ENCODE measurements at places on chromosomes 3 and 15.

- DNase-seq = no peak
These were observed 36.7 kb upstream of the NDUFB4 start for GRCh38 chr3:120559242-120560061.

DNA sequence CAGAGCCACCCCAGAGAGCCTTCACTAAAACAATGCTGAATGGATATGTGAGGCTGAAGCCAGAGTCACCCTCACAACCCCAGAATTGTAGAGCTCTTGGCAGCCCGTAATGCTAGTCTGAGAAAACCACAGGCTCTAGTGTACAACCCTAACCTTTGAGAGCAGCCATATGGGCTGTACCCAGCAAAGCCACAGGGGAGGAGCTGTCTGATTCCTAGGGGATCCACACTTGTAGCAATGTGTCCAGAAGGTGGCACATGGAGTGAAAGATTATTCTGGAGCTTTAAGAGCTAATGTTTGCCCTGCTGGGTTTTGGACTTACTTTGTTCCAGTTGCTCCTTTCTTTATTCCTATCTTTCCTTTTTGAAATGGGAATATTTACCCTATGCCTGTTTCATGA lies 626.8 kb downstream of the GRM7 start:
- DNase-seq = no peak

GRCh38 chr3:185175370-185175987 lies 22.6 kb upstream of the C3orf70 start:
- DNase-seq = no peak

DNA sequence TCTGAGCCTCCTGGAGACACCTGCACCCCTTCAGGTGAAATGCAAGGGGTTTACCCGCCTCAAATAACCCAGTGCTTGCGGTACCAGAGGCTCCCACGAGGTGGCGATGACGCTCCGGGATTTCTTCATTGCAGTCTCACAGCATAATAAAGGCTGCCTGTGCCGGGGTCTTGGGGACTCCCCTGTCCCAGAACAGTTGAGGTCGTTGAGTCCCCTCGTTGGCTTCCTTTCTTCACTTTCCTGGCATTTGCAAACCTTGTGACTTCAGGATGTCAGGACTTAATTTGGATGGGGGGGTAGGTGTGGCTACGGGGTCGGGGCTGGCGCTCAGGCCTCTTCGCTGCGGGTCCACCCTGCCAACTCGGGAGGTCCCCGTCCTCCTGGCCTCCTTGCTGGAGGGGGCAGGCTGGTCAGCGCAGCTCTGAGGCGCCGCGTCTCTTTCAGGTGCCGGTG lies 1.3 kb downstream of the GNAT1 start:
- peak; percentile 82 for DNase-seq

DNA sequence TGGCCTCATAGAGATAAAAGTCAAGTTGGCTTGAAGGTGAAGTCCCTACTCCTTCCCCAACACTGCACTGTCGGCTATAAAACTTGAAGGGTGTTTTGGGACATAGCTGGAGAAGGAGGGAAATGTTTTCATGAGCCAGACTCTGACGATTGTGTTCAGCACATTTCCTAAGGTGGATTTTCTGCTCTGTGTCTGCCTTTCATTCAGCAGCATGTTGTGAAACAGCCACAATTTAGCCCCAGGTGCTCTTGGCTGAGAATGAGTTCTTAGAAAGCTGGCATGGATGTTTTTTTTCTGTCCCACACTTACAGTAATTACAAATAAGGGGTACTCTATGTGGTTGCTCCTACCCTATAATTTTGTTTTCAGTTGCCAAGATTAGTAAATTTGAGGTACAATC lies 492.4 kb downstream of the MCTP2 start:
- no peak for DNase-seq

DNA sequence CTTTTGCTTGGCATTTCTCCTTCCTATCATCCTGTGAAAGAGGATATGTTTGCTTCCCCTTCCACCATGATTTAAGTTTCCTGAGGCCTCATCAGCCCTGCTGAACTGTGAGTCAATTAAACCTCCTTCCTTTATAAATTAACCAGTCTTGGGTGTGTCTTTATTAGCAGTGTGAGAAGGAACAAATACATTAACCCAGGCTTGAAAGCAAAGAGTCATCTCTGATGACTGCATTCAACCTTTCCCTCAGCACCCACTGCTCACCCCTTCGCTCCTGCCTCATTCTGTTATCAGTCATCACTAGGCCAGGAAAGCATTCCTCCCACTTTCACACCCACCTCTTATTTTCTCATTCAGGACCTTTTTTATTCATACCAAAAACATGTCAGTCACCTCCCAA lies 59.6 kb upstream of the CASR start:
- no peak for DNase-seq

DNA sequence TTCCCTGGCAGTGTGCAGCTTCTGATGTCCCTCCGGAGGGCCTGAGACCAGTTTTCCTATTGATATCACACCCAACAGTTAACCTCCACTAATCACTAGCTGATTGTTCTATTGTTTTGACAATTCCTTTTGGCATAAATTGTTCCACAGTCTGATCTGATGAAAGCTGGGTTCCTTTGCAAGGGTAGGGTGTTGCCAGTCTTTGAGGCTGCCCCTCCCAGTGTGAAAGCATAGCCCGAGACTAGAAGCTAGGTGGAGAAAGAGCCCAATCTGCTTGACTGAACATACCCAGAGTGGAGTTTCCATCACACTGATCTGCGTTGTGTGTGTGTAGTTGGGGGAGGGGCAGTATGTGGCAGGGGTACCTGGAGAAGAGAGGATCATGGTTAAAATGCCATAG lies 10.3 kb upstream of the PRICKLE2 start:
- no peak for DNase-seq

GRCh38 chr3:71124048-71124447 lies 459.5 kb downstream of the FOXP1 start:
- no peak for DNase-seq

GRCh38 chr3:59079962-59080361 lies 30.1 kb upstream of the CFAP20DC start:
- no peak for DNase-seq

GRCh38 chr3:60696428-60697125 lies 554.7 kb downstream of the FHIT start:
- no peak for DNase-seq

- DNase-seq = no peak
These were observed 14.4 kb upstream of the C3orf80 start for GRCh38 chr3:160210799-160211221.

DNA sequence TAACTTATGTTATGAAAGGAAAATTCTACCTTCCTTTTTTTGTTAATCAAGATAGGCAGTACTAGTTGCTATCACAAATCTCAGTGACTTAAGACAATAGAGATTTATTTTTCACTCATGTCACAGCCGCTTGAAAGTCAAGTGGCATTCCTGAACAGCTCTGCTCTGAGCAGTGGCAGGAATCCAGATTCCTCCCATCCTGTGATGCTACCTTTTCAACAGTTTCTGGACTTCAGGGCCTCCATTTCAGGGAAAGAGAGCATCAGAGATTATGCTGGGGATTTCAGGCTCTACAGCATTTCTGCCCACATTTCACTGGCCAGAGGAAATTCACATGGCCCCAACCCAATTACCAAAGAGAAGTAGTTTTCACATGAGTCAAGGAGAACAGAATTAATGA lies 83.4 kb downstream of the IL1RAP start:
- no peak for DNase-seq

DNA sequence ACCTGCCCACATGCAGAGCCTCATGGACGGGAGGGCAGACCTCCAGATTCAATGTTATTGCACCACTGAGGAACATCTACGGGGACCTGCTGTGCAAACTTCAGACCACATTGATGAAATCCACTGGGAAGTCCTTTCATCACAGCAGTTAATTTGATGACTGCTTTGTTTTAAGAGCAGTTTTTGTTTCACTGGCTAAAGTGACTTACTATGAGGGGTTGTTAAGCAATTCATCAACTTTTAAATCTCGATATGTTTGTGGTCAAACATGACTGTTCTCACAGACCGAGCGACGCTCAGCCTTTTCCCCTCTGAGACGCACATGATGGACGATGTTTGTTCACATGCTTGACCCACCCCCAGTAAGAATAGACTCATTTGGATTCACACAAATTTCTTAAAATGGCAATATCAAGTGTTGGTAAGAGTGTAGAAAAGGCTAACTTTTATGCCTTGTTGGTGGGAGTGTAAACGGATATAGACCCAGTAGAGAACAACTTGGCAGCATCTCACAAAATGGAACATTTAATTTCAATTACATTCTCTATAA lies 35.9 kb upstream of the IREB2 start:
- DNase-seq = no peak

DNA sequence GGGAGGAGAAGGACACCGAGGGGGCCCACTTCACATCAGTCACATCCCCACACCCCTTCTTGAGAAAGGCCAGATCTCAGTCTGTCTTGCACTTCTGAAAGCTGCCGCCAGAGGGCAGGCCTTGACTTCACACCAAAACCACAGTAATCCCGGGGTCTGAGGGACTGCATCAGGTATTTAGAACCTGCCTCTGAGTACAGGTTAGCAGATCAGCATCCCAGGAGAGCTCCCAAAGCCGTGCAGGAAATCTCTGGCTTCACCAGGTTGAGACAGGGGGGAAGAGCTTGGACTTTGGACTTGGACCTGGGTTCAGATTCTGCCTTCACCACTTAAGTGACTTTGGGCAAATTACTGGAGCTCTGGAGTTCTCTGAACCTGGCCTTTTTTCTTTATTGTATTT lies 50.3 kb downstream of the LHFPL4 start:
- peak; percentile 55 for DNase-seq

GRCh38 chr15:52069559-52069958 lies 43.0 kb downstream of the BCL2L10 start:
- DNase-seq = no peak

- DNase-seq = no peak
These were observed 351.3 kb upstream of the CCDC54 start for GRCh38 chr3:107025961-107026360.

DNA sequence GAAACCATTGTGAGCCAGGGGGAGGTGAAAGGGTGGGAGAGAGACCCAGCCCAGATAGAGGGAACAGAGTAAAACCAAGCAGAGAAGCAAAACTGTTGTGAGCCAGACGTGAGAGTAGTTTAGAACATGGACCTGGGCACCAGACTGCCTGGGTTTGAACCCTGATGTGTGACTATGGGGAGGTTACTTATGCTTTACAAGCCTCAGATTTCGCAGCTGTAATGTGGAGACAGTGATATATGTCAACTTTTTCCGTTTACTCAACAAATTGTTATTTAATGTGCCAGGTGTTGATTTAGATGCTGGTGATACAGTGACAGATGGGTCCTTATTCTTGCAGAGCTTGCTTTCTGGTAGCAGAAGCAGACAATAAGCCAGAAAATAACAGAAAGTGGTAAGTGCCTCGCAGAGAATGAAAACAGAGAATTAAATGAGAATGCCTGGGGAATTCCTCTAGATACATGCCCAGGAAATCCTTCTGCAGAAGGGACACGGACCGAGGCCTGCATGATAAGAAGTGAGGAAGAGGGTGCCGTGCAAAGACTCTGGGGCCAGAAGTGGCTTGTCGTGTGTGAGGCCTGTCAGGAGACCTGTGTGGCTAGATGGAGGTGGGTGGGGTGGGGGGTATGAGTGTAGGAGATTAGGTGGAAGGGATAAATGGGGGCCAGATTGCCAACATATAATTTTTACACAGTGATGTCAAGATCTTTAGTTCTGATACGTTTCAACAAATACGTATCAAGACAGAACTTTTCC lies 15.0 kb downstream of the KAT2B start:
- DNase-seq = no peak

- DNase-seq = no peak
These were observed 356.3 kb downstream of the FOXP1 start for GRCh38 chr3:71227270-71227661.

DNA sequence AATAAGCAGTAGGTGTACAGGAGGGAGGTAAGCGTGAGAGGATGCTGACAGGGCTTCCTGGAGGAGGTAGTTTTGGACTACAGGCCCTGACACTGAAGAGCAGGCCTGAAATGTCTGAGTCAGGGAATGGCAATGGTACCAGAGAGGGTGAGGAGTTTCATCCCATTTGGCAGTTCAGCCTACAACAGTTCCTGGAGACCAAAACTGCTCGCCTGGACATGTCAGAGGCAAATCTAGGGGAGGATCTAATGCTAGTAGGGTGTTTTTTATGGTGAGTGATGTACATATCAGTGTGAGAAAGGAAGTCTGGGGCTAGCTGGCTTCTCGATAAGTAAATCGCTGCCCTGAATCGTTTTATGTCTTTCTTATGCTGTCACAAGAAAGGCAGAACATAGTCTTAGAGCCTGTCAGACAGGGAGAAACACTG lies 13.8 kb upstream of the TNFSF10 start:
- DNase-seq = no peak

DNA sequence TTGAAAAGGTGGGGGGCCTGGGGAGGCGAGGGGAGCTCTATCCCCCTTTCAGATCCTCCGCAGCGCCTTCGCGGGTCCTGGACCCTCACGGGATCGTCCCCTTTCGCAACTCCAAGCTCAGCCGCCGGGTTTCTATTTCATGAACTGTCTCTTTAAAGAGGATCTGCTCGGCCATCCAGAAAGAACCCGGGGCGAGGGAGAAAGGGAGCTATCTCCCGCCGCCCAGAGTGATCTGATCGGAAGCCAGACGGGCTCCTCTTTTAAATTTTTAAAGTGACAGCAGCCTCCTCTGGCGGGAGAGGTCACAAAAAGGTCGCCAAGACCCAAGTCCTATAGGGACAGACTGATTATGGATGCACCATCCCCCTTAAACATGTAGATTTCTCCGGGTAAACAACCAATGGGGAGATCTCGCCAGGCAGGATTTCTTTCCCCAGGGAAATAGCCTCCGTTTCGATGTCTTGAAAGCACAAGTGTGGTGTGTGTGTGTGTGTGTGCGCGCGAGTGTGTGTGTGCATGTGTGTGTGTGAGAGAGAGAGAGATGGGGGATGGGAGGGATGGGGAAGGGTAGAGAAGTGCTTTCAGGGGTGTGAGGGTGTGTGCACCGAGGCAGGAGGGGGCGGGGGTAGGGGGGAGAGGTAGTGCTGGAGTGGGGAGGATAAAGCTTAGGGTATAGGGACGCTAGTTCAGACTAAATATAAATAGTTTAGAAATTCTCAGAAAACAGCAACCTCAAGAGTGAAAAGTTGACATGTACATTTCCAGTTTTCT lies 516.1 kb downstream of the MECOM start:
- DNase-seq = no peak

DNA sequence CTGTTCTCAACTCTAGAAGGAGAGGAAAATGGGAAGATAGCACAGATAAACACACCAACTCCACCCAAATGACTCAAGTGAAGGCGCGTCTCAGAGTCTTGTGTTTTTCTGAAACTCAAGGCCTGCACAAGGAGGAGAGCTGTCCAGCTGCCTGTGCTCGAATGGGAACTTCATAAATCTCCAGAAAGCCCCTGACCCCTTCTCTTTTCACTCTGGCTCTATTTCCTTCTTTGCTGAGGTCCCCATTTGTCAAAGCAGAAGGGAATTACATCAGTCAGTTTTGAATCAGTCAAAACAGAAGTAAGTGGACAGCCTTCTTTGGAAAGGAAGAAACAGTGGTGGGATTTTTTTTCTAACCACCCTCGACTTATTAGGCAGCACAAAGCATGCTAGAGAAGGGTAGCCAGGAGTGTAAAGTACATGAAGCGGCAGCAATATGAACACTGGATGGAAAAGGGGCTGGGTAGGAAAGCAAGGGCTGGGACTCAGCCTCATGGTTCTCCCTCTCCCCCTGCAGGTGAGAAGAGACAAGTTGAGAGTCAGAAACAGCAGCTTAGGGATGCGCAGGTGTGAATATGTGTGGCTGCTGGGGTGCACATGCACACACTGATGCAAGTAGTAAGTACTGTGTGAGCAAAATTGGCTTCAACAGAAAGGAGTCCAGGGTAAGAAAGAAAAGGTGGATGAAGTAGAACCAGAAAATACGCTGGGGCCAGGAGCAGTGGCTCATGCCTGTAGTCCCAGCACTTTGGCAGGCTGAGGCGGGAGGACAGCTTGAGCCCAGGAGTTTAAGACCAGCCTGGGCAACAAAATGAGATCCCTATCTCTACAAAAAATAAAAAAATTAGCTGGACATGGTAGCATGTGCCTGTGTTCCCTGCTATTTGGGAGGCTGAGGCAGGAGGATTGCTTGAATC lies 36.6 kb upstream of the MAGEF1 start:
- no peak for DNase-seq

Measured in activated T-cell treated with anti-CD3 and anti-CD28 coated beads for 1 hour (primary cell).